Activated CD8-positive, alpha-beta T cell treated with anti-CD3 and anti-CD28 coated beads for 36 hours (primary cell): ENCODE measurements at places on chromosomes 12 and 14. TPM values are rescaled to one million over a fixed set of nuclear protein-coding genes. Genes with fewer than 3 reads are reported as not detected.
A peak's percentile ranks its signal among the peaks of the same experiment; 100 is the strongest.

ZDHHC22 gene
- not detected for total RNA-seq

TTC9 gene
- total RNA-seq, result 5.5 TPM

GRCh38 chr14:99189201-99189801 lies 82.7 kb downstream of the BCL11B start:
- peaks cover 82% of the 10 kb centered on the region for H3K4me1 ChIP-seq
- H3K4me3 ChIP-seq, result peak overlapping the region; percentile 81
- H3K36me3 ChIP-seq, result peaks cover 35% of the 10 kb centered on the region
- H3K27me3 ChIP-seq, result no peaks in the 10 kb centered on the region

DNA sequence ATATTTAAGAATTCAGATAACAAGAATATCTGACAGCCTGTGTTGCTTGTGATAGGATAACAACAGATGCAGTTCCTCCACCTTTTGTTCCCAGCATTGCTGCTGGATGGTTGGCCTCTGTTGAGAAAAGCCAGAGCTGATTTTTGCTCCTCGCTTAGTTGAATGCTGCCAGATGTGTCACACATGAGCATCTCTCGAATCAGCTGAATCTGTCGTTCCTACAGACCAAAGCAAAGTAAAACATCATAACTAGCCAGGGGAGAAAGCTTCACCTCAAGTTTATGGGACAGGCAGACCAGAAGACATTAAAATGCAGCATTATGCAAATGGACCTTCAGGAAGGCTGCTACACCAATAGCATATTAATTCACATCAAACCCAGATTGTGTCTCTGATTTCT lies 20.1 kb downstream of the RACGAP1 start:
- H3K4me3 ChIP-seq, result no peak overlapping the region
- H3K4me1 ChIP-seq, result peaks cover 4% of the 10 kb centered on the region
- no peak for DNase-seq
- no peak overlapping the region for H3K27ac ChIP-seq
